ENCODE measurements at places on chromosomes 12 and 14.

- no peak for DNase-seq
Observed at GRCh38 chr12:8698879-8699278, 1.1 kb downstream of the RIMKLB start.

DNA sequence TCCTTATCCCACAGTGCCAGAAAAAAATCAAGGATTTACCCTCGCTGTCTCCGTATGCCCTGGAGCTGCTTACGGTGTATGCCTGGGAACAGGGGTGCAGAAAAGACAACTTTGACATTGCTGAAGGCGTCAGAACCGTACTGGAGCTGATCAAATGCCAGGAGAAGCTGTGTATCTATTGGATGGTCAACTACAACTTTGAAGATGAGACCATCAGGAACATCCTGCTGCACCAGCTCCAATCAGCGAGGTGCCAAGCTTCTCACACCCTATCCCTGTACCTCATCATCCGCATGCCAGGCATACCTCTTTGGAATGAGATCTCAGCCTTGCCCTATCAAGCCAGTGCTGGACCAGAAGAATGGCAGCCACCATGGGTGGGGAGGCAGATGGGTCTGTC, 19.2 kb downstream of the OAS2 start:
- no peak for DNase-seq

- no peak for DNase-seq
Observed at GRCh38 chr12:62689042-62689839, 222.6 kb downstream of the MON2 start.

DNA sequence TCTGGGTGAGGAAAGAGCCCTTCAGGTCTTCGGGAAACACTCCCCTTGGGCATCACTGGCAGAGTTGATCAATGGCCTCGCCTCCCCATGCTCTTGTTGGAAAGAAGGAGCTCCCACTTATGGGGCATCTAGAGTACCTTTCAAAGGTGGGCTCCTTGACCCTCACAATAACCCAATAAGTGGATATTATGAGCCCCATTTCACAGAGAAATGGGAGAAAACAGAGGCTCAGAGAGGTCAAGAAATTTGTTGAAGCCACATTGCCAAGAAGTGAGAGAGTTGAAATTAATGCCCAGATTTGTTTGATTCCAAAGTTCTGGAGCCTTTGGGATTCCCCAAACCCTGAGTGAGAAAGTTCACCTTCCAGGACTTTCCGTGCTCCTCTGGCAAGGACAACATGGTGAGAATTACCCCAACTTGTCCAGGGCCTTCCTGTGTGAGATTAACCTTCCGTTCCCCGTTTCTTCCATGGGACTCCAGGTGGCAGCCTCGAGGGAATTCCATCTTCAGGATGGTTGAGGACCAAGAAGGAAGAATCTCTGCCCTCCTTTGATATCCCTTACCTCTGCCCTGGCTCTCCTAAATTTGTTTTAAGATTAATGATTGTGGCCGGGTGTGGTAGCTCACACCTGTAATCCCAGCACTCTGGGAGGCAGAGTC, 7.5 kb upstream of the CHD4 start:
- DNase-seq: no peak

GRCh38 chr14:55847766-55848165, 267.8 kb downstream of the KTN1 start:
- DNase-seq: no peak

GRCh38 chr14:38199076-38199475, 8.6 kb upstream of the SSTR1 start:
- DNase-seq: no peak

- no peak for DNase-seq
Observed at GRCh38 chr12:71092290-71092689, 65.5 kb downstream of the TSPAN8 start.

GRCh38 chr12:47281667-47282171, 202.0 kb upstream of the AMIGO2 start:
- DNase-seq: peak; percentile 18

Measured in stimulated activated CD4-positive, alpha-beta T cell treated with anti-CD3 and anti-CD28 coated beads, Interleukin-12 subunit alpha, Interleukin-12 subunit beta, amount 100 ng/mL, for 4 hours (primary cell).